Epithelial cell of prostate (primary cell): ENCODE measurements at places on chromosomes 3 and 15.

DNA sequence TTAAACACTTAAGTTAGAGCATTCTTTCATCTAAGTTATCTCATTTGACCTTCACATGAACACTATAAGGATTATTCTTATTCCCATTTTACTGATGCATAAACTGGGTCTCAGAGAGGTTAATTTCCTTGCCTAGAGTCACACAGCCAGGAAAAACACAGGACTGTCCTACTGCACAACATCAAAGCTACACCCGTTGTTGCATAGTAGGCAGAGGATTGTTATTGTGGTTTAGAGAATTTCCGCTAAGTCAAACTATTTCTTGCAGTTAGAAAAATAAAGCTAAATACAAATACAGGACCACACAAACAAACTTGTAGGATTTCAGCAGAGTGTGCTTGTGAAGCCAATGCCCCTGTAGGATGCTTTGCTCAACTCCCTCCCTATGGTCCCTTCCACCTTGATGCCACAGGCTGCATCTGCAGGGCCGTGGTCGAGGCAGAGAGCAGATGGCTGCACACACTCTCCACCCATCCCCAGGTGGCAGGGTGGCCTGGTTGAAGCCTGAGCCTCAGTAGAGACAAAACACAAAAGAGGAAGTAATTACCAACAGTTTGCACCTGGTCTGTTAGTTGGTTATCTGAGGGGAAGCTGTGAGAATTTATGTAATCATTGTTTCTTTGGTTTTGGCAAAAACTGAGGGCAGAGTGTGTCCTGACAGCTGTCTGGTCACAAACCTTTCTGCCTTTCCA is 41.1 kb upstream of the SKOR1 start:
- DNase-seq, result no peak

DNA sequence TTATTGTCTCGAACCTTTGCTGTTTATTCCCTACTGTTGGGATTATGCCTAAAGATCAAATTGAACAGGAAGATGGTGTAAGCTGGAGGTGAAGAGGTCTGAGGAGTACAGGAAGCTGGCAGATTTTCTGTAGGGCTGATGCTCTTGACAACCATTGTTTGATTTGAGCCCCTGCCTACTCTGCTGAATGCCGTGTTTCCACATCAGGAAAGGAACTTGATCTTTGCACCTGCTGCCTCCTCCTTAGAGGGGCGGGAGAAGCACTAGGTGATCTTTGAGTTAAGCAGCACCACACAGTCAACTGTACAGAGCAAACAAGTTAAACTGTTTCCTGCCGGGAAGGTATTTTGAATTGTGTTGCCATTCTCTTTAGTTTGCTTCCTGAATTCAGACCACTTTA is 364.6 kb upstream of the EPHA6 start:
- no peak for DNase-seq

- no peak for DNase-seq
Observed at GRCh38 chr15:79562899-79563298, 130.8 kb downstream of the MINAR1 start.

- DNase-seq, result no peak
Observed at GRCh38 chr3:79263423-79263822, 504.4 kb downstream of the ROBO1 start.

DNA sequence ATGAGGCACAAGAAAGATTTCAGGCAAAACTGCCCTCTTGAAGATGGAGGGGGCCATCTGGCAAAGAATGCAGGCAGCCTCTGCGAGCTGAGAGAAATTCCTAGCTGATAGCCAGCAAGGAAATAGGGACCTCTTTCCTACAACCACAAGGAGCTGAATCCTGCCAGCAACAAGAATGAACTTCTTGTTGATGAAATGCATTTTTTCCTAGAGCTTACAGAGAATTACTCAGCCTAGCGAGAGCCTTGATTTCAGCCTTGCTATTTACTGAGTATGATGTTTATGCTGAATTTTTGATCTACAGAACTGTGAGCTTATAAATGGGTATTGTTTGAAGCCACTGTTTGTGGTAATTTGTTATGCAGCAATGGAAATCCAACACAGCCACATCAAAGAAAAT is 148.5 kb upstream of the NAALADL2 start:
- DNase-seq, result no peak
